ENCODE measurements at places on chromosomes 16 and 17.

- DNase-seq = no peak
Measured at GRCh38 chr16:804193-805048, 3.9 kb upstream of the GNG13 start.

- DNase-seq = no peak
Measured at GRCh38 chr17:31580706-31581490, 189.4 kb downstream of the RAB11FIP4 start.

GRCh38 chr17:29615048-29615385, 7.7 kb downstream of the CORO6 start:
- no peak for DNase-seq

GRCh38 chr17:31888124-31888523, 13.4 kb downstream of the UTP6 start:
- DNase-seq = no peak

- no peak for DNase-seq
Measured at GRCh38 chr16:13254998-13255614, 353.7 kb downstream of the SHISA9 start.

DNA sequence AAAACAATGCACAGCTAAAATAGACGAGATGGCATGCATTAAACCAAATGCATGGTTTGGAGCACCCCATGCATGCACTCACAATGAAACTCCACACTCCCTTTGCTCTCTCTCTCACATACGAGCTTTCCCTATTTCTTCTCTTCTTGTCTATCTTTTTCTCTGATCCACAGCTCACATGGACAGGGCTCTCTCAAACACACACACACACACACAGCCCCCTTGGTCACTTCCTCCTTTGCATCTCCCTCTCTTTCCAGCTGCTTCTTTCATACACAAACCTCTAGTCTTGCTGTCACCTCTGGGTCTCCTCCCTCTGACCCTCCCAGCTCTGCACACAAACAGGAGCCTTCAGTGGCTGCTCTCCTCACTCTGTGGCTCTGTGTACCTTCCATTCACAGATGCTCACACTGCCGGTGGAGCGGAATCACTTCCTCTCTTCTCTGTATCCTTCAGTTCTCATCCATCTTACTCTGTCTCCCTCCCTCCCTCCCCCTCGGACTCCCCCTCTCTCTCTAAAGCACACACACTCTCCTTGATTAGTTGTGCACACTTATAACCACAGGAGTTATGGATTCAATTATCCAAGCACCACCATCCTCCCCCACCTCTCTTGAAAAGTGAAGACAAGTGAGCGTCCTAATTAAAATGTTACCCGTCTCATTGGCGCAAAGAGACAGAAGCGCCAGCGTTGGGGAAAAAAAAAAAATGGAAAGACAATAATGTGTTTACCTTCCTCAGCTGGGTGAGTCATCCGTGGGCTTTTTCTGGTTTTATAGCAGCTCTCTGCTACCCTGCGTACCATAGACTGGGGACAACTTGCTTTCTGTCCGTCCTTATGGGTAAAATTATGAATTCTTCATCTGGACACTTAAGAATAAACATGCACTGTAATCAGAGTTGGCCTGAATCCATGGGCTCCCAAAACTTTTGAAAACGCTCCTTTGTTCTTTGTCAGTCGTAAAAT, 90.8 kb downstream of the SHISA6 start:
- DNase-seq = no peak

GRCh38 chr16:66266436-66267291, 99.8 kb upstream of the CDH5 start:
- no peak for DNase-seq
